ENCODE measurements at places on chromosomes 7 and 10.

DNA sequence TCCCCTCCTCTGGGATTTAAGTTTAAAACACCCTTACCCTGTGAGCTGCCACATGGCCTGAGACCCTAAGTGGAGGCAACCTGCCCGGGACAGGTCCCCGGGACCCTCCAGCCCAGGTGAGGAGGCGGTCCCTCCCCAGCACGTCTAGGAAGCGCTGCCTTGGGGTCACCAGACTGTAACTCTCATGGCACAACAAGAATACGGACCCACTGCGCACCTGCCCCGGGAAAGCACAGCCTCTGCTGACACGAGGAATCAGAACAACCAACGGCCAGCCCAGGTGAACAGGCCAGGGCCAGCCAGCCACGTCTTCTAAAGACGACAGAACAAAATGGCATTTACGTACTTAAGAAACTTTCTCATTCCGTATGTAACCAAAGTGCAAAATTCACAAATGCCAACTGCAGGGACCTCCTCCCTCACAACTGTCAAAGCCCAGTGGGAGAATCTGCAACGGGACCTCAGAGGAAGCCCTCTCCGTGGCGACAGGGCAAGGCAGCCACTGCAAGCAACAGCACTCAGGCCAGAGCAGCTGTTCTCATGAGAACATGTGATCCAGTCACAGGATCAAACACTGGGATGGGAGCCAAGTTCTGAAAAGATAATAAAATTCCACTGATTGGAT lies 208.4 kb downstream of the DIP2C start:
- no peak for DNase-seq

DNA sequence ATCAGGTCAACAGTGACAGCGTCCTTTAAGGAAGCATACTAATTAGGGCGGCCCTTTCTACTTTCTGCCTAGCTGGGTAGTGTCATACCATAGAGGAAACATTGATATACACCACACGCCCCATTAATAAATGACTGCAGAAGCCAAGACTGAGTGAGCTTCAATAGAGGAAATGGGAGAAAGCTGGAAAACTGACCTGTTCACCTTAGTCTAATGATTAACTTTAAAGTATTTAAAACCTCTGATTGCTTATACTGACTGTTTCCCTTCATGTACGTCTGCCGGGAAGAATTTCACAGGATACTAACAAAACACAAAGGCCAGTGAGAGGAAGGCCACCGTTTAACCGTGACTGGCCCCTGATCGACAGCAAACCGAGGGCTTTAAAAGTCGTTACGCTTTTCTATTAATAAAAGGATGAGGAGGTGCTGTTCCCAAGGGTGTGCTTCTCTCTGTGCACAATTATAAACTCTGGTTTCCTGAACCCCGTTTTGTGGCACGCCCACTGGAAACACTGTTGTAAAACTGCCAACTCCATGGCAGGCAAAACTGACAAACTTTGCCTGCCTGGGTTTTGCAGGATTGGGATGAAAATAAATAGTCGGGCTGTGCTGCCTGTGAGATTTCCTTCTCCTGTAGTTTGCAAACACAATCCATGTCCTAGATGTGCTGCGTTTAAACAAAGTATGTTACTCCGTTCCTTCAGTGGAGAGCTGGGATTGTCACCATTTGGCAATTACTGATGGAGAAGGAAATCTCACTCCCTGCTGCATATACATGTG lies 137.6 kb downstream of the NRP1 start:
- no peak for DNase-seq

DNA sequence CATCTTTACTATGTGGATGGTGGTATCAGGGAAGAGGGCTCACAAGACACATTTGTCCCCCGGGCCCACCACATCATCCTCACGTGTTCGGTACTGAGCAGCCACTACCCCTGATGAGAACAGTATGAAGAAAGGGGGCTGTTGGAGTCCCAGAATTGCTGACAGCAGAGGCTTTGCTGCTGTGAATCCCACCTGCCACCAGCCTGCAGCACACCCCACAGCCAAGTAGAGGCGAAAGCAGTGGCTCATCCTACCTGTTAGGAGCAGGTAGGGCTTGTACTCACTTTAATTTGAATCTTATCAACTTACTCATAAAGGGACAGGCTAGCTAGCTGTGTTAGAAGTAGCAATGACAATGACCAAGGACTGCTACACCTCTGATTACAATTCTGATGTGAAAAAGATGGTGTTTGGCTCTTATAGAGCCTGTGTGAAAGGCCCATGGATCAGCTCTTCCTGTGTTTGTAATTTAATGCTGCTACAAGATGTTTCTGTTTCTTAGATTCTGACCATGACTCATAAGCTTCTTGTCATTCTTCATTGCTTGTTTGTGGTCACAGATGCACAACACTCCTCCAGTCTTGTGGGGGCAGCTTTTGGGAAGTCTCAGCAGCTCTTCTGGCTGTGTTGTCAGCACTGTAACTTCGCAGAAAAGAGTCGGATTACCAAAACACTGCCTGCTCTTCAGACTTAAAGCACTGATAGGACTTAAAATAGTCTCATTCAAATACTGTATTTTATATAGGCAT lies 9.1 kb upstream of the CSGALNACT2 start:
- no peak for DNase-seq

DNA sequence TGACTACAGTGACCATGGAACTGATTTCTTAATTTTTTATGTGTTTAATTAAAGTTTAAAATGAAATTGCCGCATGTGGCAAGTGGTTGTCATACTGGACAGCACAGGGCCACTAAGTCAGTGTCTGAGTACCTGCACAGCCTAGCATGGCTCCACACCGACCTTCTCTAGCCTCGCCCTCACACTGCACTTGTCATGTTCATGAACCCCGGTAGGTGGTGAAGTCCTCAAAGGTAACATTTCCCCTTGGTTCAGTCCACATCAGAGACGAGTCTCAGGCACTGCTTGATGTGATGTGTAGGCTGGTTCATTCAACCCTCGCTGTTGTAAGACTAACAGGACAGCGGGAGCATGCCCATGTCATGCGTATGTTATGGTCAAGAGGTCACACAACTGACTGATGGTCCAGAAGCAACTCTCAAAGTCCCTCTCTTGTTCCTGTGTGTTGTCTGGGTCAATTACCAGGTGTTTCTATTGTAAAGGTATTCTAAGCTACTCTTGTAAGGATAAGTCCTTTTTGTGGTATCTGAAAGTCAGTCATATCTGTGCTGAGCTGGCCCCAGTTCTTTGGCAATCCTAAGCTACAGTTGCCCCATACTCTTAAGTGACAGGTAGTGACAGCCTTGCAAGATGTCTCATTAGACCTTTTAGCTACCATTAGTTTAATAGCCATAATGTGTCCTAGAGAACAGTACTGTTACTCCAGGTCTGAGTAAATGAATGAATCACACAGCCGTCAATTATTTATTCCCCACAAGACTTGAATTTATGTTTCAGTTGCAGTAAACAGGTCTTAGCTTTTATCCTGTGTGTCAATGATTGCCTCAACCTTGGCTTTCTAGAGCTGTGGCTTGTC lies 32.9 kb upstream of the ZC3HAV1L start:
- DNase-seq: no peak

GRCh38 chr7:70504254-70504653 lies 627.7 kb upstream of the GALNT17 start:
- no peak for DNase-seq

DNA sequence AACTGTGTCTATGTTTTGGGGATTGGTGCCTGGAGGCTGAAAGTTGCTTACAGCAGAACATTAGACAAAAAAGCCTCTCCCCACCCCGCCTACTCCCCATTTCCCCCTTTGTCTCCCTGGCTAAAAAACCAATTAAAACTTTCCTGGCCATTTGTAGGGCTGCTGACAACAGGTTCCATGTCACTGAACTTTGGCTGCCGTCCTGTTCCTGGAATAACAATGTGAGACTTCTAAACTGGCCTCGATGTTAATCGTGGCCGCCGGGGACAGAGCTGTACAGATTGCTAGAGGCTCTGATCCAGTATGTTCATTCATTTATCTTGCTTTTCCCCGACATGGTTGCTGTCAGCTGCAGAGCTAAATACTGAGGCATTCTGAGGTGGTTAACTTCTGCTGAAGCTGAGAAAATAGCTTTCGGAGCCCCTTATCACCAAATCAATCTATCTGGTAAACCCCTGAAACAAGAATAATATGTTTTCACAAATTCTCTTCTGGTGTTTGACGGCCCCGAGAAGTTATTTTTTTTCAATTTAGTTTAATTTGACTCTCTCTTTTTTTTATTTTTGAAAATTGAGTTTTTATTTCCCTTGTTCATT lies 271.6 kb downstream of the GFRA1 start:
- no peak for DNase-seq

GRCh38 chr7:150400788-150401423 lies 21.8 kb downstream of the ZNF775 start:
- DNase-seq: no peak

- peak; percentile 29 for DNase-seq
Measured at GRCh38 chr7:114084472-114085312, 165.9 kb upstream of the PPP1R3A start.

DNA sequence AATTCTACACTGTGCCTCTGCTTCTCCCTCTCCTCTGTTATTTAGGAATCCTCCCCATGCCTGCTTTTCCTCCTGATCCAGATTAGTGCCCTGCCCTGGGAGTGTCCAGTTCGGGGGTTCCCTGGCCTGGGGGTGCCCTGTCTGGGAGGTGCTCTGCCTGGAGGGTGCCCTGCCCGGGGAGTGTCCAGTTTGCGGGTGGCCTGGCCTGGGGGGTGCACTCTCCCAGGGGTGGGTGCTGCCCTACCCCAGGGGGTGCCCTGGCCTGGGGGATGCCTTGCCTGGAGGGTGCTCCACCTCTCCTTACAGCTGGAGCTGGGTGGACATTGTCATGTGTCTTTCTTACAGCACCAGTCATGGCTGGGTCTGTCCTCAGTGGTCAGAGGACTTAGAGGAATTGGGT lies 20.2 kb downstream of the RAMP3 start:
- DNase-seq: no peak

- peak; percentile 73 for DNase-seq
Measured at GRCh38 chr10:92242910-92243671, 47.8 kb downstream of the CPEB3 start.

DNA sequence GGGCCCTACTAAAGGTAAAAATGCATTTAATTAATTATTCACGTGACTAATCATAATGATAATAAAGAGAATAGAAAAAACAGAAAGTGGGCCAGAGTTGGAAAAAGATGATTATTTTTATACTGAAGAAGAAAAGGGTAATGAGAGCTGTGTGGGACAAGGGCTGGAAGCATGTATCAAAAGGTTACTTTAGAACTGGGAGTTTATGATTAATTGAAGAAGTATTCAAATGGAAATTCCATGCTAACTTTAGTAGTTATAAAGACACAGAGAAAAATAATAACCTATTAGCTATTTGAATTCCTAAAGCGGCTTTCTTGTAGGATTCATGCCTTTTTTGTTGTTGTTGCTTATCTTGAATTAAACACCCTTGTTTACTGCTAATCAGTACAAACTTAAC lies 49.9 kb downstream of the MKX start:
- DNase-seq: no peak

- DNase-seq: no peak
Measured at GRCh38 chr10:58994226-58995057, 182.0 kb upstream of the PHYHIPL start.

DNA sequence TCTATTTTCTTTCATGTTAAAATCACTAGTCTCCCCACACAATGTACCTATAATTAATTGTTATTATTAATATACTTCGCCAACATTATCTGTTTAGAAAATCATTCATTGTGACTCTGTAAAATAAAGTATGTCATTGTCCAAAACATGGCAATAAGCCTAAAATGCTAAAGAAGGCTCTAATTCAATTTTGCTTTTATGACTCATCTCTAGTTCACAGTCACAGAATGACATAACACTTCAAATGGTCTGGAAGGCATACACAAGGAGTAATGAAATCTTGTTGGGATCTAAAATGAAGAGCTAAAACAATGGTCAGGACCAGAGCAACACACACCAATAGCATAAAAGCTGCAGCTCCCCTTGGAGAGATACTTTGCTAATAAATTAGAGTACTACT lies 505.8 kb downstream of the GPAM start:
- no peak for DNase-seq

- peak; percentile 43 for DNase-seq
Measured at GRCh38 chr10:113775686-113776294, 24.3 kb downstream of the PLEKHS1 start.

- DNase-seq: no peak
Measured at GRCh38 chr7:92856436-92856835, 20.1 kb upstream of the CDK6 start.

- DNase-seq: no peak
Measured at GRCh38 chr10:36781570-36781969, 343.8 kb upstream of the ANKRD30A start.

DNA sequence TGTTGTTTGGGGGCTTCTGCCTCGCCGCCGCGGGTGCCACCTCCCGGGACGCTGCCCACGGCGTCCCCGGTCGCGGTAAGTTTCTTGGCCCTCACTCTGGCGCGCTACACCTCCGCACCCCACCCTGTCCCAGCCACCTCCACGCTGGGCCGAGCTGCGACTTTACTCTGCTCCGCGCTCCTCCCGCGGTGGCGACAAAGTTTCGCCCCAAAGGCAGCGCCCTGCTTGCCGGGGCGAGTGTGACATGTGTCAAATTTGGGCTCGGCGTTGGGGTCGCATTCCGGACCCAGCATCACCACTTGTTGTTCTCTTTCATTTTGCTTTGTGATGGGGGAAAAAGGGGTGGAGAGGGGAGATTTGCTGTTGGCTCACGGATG lies 167.7 kb upstream of the PPP1R3A start:
- no peak for DNase-seq

GRCh38 chr10:11337516-11337915 lies 273.9 kb downstream of the USP6NL start:
- DNase-seq: peak; percentile 68

DNA sequence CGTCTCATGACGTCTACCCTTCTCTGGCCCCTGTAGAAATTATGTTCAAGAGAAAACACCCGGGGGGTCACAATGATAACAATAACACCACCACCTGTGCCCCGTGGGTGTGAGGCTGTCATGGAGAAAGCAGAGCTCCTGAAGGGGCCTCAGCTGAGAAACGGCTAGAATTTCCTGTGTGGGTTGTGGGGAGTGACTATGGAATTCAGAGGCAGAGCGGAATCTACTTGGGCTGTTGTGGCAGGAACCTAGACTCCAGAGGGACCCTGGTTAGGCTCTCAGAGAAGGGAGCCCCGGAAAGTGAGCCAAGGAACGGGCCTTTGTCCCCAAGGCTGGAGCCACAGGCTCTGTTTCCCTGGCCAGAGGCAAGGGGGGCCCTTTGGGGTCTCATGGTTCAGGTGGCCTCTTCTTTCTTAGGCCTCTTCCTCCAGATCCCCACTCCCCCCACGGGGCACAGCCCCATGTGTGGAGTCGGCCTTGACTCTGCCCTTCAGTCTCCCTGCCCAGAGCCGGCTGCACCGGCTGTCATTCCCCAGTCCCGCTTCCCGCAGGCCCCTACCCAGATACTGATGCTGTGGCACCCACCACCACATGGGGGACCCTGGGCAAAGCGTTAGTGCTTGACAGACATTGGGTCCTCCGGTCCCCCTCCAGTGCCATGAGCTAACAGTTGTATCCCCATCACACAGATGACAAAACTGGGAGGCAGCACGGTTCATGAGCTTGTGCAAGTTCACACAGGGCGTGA lies 6.5 kb upstream of the GIMAP8 start:
- DNase-seq: no peak

GRCh38 chr7:107173691-107174406 lies 5.0 kb downstream of the HBP1 start:
- no peak for DNase-seq
